Femur (tissue), 1 donor: ENCODE measurements at places on chromosomes 16 and 17.

DNA sequence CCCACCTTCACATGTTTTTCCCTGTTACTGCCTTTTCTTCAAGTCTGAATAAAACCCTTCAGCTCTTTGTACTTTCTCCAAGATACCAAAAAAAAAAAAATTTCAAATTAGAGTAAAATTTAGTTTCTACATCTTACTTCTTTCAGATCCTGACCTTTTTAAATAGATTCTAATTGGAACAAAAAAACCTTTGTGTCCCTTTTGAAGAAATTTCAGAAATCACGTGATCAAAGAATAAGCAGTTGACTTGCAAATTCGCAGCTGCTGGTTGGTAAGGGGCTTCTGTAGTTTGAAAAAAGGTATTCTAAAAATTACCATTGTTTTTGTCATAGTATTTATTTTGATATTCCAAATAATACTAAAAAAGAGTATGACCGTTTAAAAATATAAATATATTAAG lies 71.7 kb downstream of the CDC27 start:
- no peak for DNase-seq

DNA sequence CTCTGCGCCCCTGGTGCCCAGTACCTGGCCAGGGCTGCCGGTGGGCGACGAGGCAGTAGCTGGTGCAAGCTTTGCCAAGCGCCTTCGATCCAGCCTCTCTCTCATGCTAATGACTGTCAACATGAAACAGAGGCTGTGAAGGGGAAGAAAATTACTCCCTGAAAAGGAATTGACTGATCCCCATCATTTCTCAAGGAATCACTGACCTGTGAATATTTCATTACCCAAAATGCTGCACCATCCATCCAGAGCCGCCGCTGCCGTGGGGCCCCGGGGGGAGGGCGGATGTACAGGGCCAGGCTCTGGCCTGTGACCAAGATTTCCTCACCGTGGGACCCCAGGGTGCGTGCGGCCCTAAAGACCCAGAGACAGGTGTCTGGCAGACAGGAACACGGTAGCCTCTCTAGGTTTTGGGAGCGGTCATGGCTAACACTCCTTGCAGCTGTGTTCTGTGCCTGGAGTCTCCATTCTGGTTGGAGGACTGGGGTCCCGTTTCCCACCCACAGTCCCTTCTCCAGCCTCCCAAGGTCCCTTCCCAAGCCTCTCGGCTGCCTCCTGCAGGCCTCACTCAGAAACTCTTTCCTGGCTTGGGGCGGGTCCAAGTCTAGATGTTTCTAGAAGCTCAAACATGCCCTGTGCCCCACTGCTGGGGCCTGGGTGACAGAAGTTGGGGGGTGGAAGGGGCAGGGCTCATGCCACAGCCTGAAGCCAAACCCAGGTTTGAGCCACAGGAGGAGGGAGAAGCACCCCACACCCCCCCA lies 73.3 kb downstream of the ENGASE start:
- no peak for DNase-seq

- no peak for DNase-seq
Observed at GRCh38 chr17:13520899-13521572, 80.7 kb downstream of the HS3ST3A1 start.

- no peak for DNase-seq
Observed at GRCh38 chr16:75653922-75654321, 6.3 kb downstream of the TERF2IP start.

DNA sequence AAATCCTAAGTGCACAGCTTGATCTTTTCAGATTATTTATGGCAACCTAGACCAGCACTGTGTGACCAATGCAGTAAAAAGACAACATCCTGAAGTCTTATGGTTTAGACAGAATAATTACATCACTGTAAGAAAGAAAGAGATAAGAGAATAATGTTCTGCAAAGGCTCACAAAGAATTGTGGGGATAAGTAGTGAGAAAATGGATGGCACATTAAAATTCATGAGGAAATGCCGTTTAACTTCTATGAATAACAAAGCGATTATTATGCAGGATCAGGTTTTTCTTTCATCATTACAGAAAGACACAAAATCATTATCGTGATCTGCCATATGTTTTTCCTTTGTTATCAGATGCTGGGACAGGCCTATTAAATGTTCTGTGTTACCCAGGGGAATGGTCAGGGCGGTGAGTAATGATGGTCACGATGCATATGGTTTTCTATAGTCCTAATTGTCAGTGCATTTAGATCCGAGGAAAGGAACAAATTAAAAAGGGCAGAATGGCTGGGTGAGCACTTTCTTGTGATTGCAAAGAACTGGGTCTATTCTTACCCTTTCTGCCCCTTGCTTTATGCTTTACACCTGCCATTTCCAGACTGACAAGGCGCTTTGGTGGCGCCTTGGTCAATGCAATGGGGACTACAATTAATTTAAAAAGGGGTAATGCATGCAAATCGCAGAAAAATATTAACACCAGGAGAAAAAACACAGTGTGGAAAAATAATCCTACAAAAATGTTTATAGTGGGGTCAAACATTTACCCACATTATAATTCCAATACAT lies 18.1 kb upstream of the DHX40 start:
- DNase-seq = no peak

DNA sequence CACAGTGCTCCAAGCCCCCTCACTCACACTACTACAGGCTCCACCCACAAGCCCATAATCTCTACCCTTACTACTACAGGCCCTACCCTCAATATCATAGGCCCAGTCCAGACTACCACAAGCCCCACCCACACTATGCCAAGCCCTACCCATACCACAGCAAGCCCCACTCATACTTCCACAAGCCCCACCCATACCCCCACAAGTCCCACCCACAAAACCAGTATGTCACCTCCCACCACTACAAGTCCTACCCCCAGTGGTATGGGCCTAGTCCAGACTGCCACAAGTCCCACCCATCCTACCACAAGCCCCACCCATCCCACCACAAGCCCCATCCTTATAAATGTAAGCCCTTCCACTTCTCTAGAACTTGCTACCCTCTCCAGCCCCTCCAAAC lies 13.8 kb downstream of the RIPOR1 start:
- DNase-seq = peak; percentile 67

DNA sequence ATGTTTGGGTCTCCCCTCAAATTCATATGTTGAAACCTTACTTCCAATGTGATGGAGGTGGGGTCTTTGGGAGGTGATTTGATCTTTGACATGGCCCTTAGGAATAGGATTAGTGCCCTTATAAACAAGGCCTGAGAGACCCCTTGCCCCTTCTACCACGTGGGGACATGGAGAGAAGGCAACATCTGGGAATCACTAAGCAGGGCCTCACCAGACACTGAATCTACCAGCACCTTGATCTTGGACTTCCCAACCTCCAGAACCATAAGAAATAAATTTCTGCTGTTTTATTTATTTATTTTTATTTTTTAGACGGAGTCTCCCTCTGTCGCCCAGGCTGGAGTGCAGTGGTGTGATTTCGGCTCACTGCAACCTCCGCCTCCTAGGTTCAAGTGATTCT lies 40.1 kb downstream of the GDE1 start:
- no peak for DNase-seq

GRCh38 chr17:21523497-21524210 lies 147.5 kb downstream of the KCNJ12 start:
- DNase-seq = no peak

- no peak for DNase-seq
Observed at GRCh38 chr16:90033387-90033786, 14.1 kb upstream of the DBNDD1 start.

DNA sequence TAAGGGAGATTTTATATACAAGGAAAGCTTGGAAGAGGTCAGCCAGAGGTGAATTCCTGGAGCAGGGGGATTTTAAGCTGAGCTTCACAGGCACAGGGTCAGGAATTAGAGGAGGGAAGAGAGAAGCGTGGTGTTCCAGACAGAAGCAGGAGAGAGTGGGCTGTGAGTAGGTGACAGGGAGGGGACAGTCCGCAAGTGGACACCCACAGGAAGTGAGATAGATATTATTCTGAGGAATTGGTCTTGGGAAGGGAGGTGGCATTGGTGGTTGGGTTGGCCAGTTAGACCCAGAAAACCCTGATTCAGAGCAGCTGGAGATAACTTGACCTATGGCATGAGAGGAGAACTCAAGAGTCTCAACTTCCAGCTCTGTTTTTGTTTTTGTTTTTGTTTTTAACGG lies 14.7 kb downstream of the PHB1 start:
- no peak for DNase-seq

GRCh38 chr16:50271148-50272041 lies 5.0 kb downstream of the ADCY7 start:
- no peak for DNase-seq

- no peak for DNase-seq
Observed at GRCh38 chr16:17026600-17027242, 444.0 kb downstream of the XYLT1 start.
